ENCODE measurements at places on chromosomes 5 and 9. TPM values are rescaled to one million over a fixed set of nuclear protein-coding genes. Genes with fewer than 3 reads are reported as not detected.

DNA sequence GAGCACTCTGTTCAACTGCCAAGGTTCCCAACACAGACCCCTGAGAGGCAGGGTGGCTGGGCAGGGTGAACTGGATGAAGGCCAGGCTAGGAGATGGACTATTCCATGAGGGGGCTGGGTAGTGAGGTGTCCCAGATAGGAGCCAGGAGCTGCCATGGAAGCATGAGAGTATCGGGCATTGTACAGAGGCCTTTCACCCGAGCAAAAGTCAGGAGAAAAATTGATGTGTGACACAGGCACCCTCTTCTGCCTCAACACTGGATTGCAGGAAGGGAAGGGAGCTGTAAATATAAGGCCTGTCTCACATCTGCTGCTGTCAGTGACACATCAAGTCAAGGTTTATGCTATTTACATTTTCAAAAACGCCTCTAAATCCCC is 74.6 kb downstream of the UBAP1 start:
- DNase-seq = no peak

GRCh38 chr5:35876454-35876853 is 19.8 kb downstream of the IL7R start:
- DNase-seq = no peak

DNA sequence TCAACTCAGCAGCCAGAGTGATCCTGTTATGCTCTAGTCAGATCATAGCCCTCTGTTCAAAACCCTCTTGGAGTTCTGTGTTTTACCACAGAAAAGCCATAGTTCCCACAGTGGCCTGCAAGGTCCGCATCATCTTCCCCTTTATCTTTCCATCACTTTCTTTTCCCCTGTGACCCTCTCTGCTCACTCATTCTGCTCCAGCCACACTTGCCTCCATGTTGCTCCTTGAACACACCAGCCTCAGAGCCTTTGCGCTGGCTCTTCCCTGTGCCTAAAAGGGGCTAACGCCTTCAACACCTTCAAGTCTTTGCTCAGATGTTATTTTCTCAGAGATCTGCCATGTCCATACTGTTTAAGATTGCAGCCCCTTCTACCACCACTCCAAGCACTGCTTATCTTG is 26.3 kb downstream of the CSF2 start:
- peak; percentile 9 for DNase-seq

GRCh38 chr5:103128202-103128601 is 8.1 kb downstream of the PPIP5K2 start:
- no peak for DNase-seq

DNA sequence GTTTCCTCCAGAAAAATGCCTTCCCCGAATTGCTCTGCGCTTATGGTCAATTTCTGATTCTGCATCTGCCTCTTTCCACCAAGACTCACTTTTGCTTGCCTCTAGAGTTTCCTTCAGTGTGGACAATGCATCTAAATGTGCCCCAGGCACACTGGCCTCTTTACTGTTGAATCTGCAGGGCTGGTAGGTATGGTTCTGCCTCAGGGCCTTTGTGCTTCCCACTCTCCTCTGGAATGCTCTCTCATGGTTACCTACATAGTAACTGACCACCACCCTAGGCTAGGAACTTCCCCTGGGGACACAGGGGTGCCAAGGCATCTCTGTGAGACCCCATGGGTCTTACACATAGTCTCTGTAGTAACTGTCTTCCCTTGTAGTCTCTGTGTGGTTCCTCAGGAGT is 1258.6 kb downstream of the CDH12 start:
- DNase-seq = no peak

DNA sequence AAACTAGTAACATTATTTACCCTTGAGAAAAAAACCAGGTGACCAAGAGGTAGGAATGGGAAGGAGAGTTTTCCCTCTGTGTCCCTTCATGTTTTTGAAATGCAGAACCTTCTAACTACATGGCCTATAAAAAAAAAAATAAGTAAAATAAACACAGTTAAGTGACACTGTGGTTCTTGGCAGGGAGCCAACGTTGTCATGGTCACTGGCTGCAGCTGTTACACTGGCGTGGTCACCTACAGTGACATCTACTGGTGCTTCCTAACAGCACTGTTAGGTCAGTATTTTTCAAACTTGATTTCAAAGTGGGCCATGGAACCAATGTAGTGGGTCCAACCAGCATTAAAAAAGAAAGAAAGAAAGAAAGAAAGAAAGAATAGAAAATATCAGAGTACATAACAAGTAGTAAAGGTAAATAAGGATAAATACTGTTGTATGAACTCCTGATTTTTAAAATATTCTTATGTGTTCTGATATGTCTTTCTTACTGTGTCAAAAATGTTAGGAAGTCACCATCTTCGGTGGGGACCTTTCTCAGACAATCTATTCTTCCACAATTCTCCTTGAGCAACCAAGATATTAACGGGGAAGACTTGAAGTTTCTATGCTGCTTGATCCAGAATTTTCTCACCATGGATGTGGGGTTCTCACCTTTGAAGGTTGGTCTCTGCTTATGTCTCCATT is 59.1 kb upstream of the PJA2 start:
- DNase-seq = peak; percentile 48

- no peak for DNase-seq
Observed at GRCh38 chr5:14914623-14915260, 43.2 kb upstream of the ANKH start.

GRCh38 chr9:126703866-126704156 is 90.1 kb downstream of the LMX1B start:
- DNase-seq = no peak

Gene RXRA
- total RNA-seq = 22.8 TPM

Gene ISL1
- not detected for total RNA-seq

Gene ADAMTS2
- not detected for total RNA-seq

Gene ZFP37
- total RNA-seq = 0.30 TPM

Gene PFN3
- not detected for total RNA-seq

Gene SIGMAR1
- total RNA-seq = 109 TPM

Gene SURF2
- 22.1 TPM for total RNA-seq

Gene FAM221B
- not detected for total RNA-seq

Gene PCDHGB7
- total RNA-seq = 0.23 TPM

Gene SPINK7
- not detected for total RNA-seq

Gene C7
- not detected for total RNA-seq
